MG63 (cell line): ENCODE measurements at places on chromosomes 4 and X.

DNA sequence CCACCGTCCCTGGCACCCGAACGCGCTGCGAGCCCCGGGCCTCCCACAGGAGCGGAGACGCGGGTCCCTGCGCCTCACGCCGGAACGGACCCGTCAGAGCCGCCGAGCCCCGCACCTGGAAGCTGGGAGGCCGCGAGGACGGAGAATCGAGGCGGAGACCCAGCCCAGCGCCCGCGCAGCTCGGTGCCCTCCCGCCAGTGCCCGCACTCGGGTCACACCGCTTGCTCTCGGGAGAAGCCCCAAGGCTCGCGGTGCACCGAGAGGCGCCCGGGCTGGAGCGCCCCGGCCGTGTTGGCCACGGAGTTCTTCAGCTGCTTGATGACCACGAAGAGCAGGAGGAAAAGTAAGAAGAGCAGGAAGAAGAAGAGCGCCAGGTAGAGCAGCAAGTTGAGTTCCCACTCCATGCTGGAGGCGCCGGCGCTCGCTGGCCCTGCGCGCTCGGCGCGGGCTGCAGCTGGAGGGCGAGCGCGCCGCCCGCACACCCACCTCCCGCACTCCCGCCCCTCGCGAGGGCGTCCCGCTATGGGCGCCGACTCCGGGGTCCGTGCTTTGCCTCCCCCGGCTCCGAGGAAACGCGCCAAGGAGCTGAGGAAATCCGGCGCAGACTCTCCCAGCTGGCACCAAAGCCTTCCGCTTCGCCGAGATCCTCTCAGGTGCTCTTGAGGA lies at the start of gene SMIM43:
SMIM43 (minus strand) TSS at position 463 of the 666 bp plus-strand sequence; CDS start at position 404, 59 bp downstream.
- DNase-seq, result peak; percentile 41

DNA sequence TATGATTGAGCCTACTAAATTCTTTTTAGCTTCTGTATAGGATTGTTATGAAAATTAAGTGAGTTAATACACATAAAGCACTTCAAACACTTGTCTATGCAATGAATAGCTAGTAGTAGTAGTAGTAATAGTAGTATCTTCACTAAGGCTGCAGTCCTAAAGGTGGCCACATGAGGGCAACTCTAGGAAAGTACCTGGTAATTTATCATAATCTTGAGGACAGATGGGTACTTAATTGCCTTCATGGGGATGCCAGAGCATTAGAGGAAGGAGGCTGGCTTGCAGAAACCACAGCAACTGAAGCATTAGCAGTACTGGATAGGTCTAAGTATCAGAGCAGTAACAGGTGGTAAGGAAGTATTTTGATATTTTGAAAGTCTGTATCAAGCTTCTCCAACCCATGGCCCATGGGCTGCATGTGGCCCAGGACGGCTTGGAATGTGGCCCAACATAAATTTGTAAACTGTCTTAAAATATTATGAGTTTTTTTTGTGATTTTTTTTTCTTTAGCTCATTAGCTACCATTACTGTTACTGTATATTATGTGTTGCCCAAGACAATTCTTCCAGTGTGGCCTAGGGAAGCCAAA lies 17.3 kb downstream of the NIPAL1 start:
- no peak for DNase-seq

GRCh38 chrX:108173874-108174273 lies 82.3 kb downstream of the ATG4A start:
- DNase-seq, result no peak

- no peak for DNase-seq
Observed at GRCh38 chr4:3291411-3291968, 1.3 kb upstream of the RGS12 start.

DNA sequence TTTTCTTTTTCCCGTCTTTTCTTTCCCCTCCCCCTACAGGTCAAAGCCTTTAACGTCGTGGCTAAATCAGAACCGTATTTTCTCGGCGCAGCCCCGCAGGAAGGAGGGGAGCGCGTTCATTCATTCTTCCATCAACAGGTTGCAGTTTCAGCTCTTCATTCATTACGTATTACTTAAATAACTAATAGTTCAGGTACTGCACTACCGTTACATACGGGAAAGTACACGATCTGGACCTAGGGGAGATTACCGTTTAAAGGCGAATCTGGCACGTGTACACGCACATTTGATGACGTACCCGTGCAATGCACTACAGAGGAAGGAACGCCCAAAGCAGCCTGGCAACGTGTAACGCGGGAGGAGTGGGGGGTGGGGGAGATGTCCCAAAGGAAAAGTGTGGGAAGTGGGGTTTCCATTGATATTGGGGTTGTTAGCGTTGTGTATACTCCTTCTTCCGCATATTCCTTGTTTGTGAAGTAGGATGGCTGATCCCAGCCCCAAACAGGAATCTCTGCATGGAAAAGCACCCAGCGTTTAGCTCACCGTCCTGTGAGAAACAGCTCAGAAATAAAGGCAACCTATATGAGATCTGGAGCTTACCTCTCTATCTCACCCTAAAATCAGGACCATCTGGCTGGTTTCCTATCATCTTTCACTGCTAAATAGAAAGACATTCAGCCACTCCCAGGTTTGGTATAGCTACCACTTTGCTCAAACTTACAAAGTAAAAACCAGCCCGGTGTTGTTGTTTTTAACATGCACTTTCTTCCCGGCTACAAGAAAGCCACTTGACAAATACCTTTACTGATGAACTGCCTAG lies 585 bp upstream of the SEC24D start:
- peak; percentile 65 for DNase-seq
